ENCODE measurements at places on chromosomes 2 and 18.
A peak's percentile ranks its signal among the peaks of the same experiment; 100 is the strongest.

DNA sequence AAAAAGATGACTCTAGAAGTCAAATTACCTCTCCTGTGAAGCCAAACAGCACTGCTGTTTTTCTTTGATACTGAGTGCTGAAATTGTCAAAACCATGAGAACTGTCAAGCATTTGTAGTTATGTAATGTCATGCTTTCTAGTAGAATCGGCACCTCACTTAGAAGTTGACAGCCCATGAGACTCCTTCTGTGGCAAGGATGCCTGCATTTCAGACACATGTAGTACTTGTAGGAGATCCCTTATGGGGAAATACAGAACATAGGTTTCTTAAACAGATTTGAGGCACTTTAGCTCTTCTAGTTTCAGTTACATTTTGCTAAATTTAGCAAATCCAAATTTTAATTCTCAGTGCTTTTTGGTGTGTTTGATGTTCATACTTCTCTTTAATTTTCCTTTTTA is 15.7 kb downstream of the ZNF407 start:
- no peak for DNase-seq

DNA sequence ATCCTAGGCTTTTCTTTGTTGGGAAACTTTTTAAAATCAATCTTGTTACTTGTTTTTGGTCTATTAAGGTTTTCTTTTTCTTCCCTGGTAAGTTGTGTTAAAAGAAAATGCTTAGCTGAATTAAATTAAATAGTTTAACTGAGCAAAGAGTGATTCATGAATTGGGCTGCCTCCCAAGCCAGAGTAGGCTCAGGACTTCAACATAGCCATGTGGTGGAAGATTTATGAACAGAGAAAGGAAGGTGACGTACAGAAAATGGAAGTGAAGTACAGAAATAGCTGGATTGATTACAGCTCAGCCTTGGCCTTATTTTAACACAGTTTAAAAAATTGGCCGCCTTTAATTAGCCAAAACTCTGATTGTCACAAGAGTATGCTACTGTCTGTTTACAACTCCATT is 27.9 kb upstream of the GALNT5 start:
- DNase-seq = no peak

GRCh38 chr2:211391189-211391567 is 834.8 kb downstream of the CPS1 start:
- no peak for DNase-seq

GRCh38 chr2:45209302-45209701 is 200.1 kb upstream of the SIX2 start:
- peak; percentile 1 for DNase-seq

GRCh38 chr18:14961991-14962390 is 214.0 kb downstream of the ANKRD30B start:
- DNase-seq = no peak

- no peak for DNase-seq
These were observed 52.0 kb downstream of the ZFP36L2 start for GRCh38 chr2:43174368-43174916.

- no peak for DNase-seq
These were observed 92.2 kb upstream of the MBOAT2 start for GRCh38 chr2:9095690-9096089.

DNA sequence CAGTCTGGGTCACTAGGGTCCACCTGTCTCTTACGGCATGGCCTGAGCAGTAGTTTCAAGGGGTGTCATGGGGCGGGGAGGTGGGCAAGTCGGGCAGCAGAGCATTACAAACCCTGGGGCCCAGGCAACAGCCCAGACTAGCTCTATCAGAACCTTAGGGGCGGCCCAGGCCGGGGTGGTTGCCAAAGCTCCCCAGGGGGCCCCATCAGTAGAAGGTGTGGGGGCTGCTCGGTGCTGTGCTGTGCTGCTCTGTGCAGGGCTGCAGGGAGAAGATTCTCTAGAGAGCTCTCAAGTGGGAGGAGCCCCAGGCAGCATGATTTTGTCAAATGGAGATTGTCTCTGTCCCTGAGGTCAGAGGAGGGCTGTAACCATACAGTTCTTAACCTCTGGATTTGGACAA is 36.4 kb upstream of the SLC14A1 start:
- no peak for DNase-seq

DNA sequence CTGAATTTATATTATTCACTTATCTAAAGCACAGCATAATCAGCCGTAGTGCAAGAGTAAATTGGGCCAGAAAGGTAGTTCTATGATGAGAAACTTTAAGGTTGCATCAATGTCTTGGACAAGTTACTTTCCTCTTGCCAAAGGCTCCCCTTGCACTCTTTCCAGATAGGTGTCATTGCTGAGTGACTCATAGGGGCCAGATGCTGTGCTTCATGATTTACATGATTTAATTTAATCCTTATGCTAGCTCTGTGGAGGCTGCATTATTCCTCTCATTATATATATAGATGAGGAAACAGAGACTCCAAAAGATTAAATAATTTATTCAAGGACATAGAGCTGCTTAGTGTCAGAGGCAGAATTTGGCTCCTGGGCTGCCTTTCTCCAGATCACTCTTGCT is 5.0 kb downstream of the CFAP221 start:
- DNase-seq = no peak

DNA sequence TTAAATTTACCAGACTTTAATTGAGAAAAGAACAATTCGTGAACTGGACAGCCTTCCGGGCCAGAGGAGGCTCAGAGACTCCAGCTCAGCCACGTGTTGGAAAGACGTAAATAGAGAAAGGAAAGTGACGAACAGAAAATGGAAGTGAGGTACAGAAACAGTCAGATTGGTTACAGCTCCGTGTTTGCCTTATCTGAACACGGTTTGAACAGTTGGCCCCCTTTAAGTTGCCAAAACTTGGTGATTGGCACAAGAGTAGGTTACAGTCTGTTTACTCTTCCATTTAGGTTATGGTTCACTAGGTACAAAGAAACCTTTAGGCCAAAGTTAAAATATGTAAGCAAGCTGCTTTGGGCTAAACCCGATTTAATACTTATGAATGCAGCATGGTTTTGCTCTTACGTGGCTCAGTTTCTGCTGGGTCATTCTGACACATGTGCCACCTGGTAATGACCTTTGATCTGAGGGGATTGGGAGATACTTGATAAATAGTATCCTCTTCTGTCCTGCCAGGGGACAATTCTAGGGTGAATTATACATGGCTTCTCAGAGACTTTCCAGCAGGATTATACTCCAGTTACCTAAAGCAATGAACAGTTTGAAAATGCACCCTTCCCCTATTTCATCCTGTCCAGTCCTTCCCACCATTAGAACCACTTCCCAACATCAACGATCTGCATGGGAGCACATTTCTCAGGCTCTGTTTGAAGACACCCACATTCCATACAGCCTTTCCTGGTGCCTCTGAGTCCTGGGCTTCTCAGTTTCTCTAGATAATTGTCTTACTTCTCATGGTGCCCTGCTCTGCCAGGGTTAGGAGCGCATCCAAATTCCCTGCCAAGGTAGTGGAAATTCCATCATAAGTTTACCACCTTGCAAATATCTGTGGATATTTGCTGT is 65.1 kb upstream of the TGIF1 start:
- no peak for DNase-seq

DNA sequence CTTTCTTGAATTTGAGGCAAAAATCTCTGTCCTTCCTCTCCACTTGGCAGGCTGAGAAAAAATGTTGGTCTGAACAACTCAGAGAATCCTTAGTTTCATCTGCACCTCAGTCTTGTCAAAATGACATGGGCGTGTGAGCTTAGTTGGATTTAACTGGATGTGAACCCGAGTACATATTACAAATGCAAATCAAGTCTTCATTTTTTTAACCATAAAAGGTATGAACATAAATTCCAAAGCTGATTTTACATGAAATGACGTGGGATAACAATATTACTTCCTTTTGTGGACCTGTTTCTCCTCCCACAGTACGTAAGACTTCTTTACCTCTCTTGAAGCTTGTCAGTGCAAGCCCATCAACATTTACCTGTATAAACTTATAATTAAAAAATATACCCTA is 32.6 kb upstream of the RND3 start:
- peak; percentile 49 for DNase-seq

DNA sequence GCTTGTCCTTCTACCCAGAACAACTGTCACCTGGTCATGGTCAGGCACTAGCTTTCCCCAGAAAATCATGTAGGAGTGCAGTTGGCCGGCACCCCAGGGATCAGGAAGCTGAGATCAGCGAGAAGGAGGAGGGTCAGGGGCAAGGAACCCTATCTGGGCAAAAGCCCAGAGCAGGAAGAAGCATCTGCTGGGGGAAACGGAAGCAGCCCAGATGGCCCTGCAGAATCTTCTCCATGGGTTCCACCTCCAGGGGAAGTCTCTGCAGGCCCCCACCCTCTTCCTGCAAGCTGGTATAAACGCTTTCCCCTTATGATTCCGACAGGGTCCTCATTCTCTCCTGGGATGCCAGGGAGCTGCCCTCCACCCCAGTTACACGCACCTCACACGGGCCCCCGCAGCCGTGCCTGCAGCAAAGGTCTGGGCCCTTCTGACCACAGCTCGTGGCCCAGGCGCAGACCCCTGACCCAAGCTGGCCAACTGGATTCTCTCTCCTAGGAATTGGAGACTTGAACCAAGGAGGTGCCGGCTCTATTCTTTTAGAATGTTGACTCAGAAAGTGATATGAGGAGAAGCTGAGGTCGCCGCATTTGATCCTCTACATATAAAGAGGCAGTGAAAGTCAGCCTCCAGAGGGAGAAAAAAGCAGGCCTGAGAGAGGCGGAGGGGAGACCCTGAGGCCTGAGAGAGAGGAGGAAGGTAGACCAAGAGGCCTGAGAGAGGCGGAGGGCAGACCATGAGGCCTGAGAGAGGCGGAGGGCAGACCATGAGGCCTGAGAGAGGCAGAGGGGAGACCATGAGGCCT is 71.0 kb downstream of the STPG4 start:
- no peak for DNase-seq

DNA sequence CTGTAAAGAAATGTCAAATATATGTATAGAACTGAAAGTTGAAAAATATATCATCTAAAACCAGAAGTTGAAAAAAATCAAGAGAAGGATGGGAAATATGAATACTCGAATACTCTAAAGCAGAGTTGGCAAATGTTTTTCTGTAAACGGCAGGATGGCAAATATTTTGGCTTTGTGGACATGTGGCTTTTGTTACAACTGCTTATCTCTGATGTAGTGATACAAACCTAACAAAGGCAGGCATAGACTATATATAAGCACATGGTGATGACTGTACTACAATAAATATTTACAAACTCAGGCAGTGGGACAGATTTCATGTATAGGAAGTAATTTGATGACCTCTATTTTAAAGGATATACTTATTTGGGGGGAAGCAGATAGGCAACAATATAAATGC is 224.6 kb upstream of the LRRTM4 start:
- DNase-seq = no peak

DNA sequence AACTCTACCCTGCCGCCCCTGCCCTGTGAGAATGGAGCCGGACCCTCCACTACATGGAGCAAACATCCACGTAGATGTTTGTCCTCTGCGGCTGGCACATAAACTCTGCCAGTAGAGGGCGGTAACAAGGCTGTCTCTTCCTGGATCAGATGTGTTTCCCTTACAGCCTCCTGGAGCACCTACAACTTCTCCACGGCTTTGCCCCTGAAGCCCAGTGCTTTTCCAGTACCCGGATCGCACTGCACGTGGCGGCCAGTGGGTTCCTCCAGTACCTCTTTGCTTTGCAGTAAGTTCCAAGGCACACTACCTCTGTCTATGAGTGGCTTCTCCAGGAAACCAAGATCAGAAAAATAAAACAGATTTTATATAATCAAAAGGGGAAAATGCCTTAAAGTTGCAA is 651.3 kb downstream of the DCDC2C start:
- no peak for DNase-seq

GRCh38 chr2:27736031-27736889 is 35.3 kb upstream of the MRPL33 start:
- DNase-seq = no peak

DNA sequence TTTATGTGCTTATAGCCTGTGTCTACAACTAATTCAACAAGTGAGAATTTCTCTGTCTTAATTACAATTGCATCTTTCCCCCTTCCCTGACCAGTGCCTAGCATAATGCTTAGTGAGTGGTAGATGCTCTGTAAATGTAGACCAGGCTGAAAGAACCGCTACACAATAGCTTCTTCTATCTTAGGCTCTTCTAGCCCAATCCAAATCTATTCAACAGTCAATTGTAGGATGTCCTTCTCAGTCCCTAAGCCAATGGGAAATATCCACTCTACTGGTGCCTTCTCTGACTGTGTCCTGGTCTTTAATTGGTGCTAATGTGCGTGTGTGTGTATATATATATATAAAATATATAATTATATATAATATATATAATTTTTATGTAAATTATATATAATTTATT is 34.1 kb upstream of the GCC2 start:
- DNase-seq = no peak

DNA sequence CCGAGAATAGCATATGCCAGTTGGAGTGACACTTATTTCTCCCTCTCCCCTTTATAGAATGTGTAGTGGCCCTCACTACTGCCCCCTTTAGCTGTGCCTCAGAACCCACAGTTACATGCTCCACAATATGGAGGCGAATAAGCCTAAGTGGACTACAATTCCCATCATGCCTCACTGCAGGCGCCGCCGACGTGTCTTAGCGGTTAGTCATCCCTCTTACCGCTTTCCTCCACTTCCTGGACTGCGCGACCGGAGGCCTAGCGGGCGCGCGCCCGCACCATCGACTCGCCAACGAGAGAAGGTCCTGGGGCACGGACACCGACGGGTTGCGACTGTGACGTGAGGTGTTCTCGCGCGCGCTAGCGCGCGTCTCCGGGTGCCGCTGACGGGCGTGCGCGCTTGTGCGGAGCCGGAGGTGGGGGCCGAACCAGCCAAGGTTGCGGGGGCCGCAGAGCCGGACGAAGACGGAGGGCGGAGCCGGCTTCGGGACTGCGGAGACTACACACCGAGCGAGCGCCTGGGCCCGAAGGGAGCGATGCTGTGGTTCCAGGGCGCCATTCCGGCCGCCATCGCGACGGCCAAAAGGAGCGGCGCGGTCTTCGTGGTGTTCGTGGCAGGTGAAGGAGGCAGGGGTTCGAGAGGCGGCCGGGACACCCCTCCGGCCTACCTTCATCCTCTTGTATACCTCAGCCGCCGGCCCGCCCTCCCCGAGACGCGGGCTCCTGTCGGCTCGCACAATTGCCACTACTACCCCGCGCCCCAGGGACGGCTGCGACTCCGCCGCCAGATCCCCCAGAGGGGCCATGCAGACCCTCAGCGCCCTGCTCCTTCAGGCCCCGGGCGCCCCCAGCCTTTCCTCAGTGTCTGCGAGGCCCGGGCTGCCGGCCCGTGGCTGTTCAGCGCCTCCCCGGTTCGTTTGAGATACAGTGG is at the start of gene UBXN4:
Gene UBXN4, plus strand, starts transcription at position 461 of the 930 bp plus-strand sequence. Its CDS starts 75 bp downstream, at position 536.
- peak; percentile 95 for DNase-seq

DNA sequence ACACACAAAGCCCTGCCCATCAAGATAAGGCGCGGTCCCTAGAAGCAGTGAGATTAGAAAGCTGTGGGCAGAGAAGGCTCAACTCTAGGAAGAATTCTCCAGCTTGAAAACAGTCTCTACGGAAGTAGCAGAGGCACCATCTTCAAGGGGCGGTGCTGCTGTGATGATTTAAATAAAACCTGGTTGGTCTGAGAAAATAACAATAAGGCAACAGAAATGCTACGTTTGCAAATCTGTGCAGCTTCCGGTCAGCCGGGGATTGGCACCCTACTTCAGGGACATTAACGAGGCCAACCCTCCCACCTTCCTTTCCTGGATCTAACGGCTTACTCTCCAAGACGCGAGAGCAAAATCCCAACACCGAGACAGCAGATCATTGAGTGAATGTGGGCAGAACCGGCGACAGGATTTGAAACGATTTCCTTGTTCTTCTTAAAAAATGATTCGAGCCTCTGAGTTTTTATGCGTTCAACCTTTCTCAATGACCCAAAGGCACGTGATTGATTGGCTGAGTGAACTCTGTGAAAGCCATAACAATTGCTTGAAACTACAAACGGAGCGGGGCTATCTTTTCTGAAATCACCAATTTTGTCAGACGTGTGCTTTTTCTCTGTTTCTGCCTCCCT is 93.7 kb upstream of the ZNF516 start:
- DNase-seq = no peak

All from NCI-H1048 (cell line).